ENCODE measurements at places on chromosomes 7 and 10.

- DNase-seq, result no peak
Observed at GRCh38 chr10:52578871-52579405, 193.6 kb downstream of the MBL2 start.

- no peak for DNase-seq
Observed at GRCh38 chr7:6232534-6232933, 39.9 kb downstream of the CYTH3 start.

DNA sequence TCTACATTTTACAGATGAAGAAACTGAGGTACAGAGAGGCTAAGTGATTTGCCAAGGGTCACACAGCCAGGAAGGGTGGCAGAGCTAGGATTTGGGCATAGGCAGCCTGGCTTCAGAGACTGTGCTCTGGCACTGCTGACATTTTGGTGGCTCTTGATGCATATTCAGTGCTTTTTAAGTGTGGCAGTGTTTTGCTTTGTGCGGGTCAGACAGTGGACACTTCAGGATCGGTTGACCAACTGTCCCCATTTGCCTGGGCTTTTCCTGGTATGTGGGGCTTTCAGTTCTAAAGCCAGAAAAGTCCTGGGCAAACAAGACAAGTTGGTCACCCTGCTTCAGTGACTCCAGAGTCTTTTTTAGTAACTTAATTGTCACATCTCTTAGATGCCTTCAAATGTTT is 35.0 kb downstream of the SUFU start:
- no peak for DNase-seq

DNA sequence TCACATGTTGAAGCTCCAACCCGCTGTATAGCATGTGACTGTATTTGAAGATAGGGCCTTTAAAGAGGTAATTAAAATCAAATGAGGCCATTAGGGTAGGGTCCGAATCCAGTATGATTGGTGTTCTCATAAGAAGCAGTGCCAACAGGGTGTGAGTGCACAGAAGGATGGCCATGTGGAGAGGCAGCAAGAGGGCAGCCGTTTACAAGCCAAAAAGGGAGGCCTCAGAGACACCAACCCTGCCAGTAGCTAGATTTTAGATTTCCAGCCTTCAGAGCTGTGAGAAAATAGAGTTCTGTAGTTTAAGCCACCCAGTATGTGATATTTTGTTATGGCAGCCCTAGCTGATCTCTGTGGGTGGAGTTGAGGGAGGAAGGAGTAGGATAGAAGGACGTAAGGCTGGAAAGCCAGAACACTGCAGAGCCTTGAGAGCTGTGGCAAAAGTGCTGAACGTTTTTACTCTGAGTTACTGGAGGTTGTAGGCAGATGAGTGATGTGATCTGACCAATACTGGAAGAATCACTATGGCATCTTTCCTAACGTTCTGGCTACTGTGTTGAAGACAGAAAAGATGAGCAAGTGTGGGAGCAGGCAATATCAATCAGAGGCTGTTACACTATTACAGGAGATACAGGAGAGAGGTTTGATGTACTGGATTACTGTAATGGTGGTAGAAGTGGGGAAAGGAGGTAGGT is 334.9 kb downstream of the ELMO1 start:
- no peak for DNase-seq

DNA sequence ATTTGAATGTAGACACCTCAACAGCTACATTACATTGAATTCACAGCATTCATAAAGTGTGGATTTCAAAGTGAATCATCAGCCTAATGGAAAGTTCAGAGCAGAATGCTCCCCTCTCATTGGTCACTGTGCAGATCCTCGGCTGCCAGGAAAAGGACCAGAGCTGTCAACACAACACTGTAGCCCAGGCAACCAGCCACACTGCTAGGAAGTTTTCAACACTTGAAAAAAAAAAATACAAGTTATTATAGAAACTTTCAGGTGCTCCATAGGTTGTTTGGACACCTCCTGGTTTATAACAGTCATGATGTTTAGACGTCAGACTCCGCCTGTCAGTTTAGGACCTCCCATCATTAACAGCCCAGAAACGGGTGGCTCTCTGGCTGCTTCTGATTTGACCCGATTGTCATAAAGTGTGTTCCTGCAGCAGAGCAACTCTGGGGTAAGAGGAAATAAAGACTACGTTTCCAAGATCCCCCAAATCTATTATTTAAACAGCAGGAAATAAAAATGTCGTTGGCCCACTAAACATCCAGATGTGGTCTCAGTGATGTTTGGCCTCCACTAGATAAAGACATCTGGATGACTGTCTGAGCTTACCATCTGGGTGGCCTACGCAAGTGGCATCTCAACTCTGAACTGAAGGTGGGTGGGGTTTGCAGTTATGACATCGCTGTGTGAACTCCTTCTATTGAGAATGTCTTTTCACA is 117.4 kb downstream of the CABCOCO1 start:
- no peak for DNase-seq

- peak; percentile 59 for DNase-seq
Observed at GRCh38 chr7:155002411-155003091, 373 bp downstream of the PAXIP1 start.

- DNase-seq, result no peak
Observed at GRCh38 chr7:124689523-124689922, 76.1 kb downstream of the GPR37 start.

DNA sequence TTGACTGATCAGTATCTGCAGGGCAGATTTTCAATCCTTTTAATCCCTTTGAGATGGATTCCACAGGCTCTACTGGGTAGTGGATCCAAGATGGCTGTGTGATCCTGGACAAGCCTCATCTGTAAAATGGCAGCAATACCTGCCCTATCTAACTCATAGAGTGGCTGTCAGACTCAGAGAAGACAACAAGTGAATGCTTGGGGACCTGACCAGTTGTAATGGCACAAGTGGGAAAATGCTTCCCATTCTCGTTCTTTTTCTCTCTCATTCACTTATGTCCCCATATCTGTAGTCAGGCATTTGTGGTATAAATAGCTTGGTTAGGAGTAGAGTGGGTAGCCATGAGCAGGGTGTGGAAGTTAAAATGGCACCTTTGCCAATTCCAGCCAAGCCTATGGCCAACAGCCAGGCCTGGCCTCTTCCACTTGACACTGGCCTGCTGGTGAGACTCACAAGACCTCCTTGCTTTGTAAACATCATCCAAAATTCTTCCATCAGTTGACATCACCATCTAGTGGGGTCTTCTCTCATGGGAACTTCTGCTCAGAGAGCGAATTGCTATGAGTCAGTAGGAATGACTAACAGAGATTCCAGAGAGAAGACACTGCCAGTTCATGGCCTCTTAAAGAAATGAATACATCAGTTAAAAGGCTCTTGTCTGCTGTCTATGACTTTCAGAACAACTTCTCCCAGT is 150.1 kb downstream of the PLPP4 start:
- DNase-seq, result no peak

All from right kidney (tissue), 9 donors.